ENCODE measurements at places on chromosomes 6 and 20.

GRCh38 chr20:6282642-6283041, 159.8 kb upstream of the FERMT1 start:
- DNase-seq: no peak

GRCh38 chr6:113630738-113631535, 226.2 kb upstream of the MARCKS start:
- DNase-seq: no peak

GRCh38 chr20:63273059-63273579, 506 bp downstream of the ARFGAP1 start:
- DNase-seq: no peak

- no peak for DNase-seq
Measured at GRCh38 chr6:34981951-34982350, 92.9 kb downstream of the ANKS1A start.

DNA sequence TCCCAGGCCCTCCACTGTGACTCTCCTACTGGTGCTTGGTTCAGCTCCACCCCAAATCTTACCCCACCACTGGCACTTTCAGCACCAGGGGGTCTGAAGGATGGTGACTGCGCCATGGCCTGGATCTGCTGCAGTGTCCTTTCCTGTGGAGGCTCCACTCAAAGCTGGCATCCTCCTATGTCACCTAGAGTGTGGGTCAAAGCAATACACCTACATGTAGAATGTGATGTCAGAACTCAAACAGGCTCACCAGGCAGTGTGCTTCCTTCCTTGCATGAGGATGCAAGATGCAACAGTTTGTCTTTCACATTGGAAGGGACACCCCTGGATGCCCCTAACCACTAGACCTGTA, 32.8 kb upstream of the MICB start:
- no peak for DNase-seq

GRCh38 chr6:2819978-2820377, 21.7 kb downstream of the SERPINB1 start:
- DNase-seq: no peak

GRCh38 chr20:3798373-3798768, 2.3 kb downstream of the CDC25B start:
- DNase-seq: no peak

DNA sequence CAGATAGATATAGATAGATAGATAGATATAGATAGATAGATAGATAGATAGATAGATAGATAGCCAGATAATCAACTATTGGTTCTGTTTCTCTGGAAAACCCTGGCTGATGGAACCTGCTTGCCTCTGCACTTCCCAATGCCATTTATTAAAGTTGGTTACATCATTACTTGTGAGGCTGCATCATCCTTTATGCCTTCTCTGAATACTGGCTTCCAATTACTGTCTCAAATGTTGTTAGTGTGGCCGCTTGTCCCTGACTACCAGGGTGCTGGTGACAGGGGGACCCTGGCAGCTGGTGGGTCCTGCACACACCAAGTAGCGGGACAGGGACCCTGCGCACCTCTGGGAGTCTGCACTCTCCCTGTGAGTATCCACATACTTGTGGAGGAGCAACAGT, 3.9 kb upstream of the SLPI start:
- no peak for DNase-seq

GRCh38 chr6:56831334-56831733, 123.6 kb upstream of the BEND6 start:
- no peak for DNase-seq

DNA sequence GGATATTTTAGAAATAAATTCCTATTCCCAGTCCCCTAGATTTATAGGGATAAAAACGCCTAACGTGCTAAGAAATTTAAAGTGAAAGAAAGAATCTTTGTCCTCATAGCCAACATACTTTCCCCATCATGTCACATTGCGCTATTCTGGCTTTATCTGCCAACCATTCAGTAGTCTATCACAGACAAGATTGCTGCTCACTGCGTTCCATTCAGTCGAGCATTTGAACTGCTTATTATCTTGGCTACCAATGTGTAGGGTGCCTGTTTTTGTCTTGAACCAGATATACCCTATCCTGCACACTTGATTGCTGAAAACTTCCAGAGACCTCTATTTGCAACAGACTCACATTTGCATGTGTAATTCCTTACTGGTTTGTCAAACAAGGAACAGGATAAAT, 751.5 kb downstream of the EPHA7 start:
- DNase-seq: no peak

GRCh38 chr6:26329763-26330511, 35.1 kb upstream of the BTN3A2 start:
- no peak for DNase-seq

GRCh38 chr20:15708984-15709598, 864.2 kb downstream of the KIF16B start:
- peak; percentile 12 for DNase-seq

GRCh38 chr20:47682028-47682783, 103.1 kb downstream of the SULF2 start:
- no peak for DNase-seq

DNA sequence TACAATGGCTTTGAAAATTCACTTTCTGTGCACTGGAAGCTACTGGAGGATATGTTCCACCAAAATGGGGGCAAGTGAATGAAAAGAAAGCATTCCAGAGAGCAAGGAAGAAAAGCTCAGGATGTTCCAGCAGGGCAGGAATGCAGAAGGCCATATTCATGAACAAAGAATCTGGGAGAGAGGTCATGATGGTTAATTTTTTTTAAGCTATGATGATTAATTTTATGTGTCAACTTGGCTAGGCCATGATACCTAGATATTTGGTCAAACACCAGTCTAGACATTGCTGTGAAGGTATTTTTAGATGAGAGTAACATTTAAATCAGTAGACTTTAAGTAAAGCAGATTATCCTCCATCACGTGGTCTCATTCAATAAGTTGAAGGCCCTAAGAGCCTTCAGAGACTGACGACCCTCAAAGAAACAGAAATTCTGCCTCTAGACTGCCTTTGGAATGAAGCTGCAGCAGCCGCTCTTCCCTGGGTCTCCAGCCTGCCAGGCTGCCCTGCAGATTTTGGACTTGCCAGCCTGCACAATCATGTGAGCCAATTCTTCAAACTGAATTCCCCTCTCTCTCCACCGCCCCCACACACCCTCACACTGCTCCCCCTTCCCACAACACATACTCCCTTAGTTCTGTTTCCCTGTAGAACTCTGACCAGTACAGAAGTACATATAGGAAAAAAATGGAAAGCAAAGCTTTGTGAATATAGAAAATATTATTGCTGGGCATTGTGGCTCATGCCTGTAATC, 20.1 kb upstream of the GCM1 start:
- DNase-seq: no peak

DNA sequence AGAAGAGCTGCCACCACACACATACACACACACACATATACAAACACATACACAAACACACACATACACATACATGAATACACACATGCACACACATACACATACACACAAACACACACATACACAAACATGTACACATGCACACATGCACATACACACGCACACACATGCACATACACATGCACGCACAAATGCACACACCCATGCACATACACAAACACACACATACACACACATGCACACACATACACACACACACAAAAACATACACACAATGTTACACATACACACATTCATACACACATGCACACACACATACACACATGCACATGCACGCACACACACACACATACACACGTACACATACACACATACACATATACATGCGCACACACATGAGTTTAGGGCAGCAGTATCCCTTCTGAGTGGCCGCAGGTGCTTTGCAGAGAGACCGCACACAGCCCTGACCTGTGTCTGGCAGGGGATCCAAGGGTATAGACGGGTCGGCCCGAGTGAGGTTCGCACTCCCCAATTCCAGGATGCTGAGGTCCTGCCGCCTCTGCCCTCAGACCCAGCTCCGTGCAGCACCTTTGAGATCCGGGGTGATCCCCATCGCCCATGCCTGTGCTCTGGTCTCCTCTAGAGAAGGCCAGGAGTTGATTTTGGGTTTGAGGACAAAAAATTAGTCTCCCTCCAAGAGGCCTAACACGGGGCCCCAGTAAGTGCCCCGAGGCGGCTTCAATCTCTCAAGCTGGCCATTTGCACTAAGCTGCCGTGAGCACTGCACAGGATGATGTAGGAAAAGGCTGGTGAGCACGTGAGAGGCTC, 56.8 kb downstream of the TMEM242 start:
- DNase-seq: no peak

- no peak for DNase-seq
Measured at GRCh38 chr20:20782231-20782630, 69.8 kb upstream of the RALGAPA2 start.

DNA sequence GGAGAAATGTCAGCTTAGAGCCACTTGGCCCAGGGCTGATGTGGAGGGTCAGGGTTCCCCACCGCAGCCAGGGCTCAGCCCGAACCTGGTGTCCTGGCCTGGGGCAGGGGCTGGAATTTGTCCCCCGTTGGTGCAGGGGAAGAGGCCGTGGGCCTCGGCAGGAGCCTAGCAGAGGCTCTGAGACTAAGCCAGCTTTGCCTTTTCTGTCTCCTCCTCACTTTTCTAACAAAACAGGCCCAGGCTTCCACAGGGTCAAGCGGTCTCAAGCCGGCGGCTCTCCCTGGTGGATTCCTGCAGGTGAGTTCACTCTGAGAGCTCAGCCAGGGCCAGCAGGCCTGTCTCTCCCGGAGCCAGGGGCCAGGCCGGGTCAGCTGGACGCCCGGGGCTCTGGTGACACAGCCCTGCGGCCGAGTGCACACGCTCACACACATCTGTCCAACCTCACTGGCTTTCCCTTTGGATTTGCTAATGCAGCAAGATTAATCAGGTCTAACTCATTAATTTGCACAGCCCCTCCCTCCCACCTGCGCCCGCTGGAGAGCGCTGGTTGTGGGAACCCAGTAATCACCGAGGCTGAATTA, 2.9 kb upstream of the CHRNA4 start:
- DNase-seq: no peak

GRCh38 chr20:57993716-57994431, 234.6 kb downstream of the ANKRD60 start:
- no peak for DNase-seq

- no peak for DNase-seq
Measured at GRCh38 chr20:46990017-46990595, 95.5 kb downstream of the EYA2 start.

GRCh38 chr6:1855890-1856289, 246.2 kb downstream of the FOXC1 start:
- no peak for DNase-seq

DNA sequence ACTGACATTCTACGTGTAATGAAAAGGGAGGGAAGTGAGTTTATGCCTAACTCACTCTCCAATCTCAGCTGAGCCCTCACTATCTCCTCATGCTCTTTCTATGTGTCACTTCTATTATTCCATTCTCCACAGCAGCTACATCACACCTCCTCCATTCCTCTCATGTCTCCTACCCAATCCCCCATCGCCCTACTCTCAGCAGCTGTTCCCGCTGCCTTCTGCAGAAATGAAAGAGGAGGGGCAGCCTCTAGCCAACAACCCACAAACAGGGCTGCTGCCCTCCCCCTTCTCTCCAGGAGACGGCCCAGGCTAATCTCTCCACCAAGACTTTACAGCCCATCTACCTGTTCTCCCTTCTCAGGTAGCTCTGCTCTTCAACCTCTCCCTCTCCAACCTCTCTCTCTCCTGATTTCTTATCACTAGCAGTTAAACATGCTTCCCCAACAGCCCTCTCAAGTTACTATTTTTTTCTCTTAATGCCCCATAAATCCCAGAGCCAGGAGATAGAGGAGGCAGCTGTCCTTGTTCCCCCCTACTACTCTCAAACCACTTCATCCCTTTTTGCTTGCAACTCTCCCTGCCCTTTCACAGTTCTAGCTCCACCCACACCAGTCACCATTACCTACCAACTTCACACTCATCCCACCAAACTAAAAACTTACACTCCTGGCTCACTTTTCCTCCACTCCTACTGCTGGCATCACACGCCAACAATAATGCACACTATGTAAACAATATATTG, 136.5 kb downstream of the BTBD9 start:
- no peak for DNase-seq

DNA sequence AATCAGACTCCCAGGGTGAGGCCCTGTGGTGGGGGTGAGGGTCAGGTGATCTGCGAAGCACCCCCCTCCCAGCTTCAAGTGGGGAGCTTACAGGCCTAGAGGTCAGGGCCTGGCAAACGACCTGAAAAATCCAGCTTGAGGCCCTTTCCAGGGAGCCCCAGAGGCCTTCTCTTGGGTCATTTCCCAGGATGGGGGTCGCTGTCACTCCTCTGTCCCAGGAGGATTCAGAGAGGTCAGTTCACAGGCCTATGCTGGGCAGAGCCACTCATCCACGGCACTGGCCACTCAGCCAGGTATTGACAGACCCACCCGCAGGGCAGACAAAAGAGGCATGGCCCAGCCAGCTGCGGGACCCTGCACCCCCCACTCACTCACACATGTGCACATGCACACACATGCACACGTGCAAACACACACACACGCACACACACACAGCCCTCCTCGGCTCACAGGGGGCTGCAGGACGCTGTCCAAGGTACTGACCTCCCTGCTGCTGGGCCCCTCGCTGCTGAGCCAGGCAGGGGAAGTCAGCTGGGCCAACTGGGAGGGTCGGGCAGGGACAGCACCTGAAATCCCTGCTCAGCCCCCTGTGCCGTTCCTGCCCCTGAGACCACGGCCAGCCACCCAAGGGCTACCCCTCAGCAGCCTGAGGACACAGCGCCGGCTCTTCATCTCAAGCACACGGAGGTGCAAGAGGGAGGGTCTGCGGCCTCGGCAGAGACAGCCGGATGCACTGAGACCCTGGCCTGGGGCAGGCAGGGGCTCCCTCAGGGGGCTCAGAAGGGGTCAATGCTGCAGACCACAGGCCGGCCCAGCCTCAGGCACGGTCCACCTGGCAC, 113.8 kb downstream of the TAF4 start:
- DNase-seq: no peak

- no peak for DNase-seq
Measured at GRCh38 chr6:108492131-108492766, 68.5 kb upstream of the FOXO3 start.
